ENCODE measurements at places on chromosomes 6 and 20. TPM values are rescaled to one million over a fixed set of nuclear protein-coding genes. Genes with fewer than 3 reads are reported as not detected.

Gene PHACTR3
- total RNA-seq = not detected

Gene ADGB
- not detected for total RNA-seq

Gene TMEM200A
- total RNA-seq = 3.6 TPM

Gene ADGRF5
- total RNA-seq = not detected

Gene PLA2G7
- total RNA-seq = not detected

Gene SULF2
- 3.3 TPM for total RNA-seq

Gene RAB44
- 0.07 TPM for total RNA-seq

Gene PTPRT
- not detected for total RNA-seq

Gene GLP1R
- total RNA-seq = not detected

Gene CTAGE9
- total RNA-seq = not detected

Gene GINM1
- total RNA-seq = 19.3 TPM

Gene SEMG1
- not detected for total RNA-seq

Gene CGA
- not detected for total RNA-seq

Gene PRDM1
- total RNA-seq = 28.9 TPM

Gene TOP1
- total RNA-seq = 56.2 TPM

Gene COL11A2
- 0.50 TPM for total RNA-seq

Gene TPBG
- total RNA-seq = not detected

Gene ADGRF1
- total RNA-seq = not detected

Gene SNRNP48
- total RNA-seq = 15.1 TPM

Gene XRN2
- 72.6 TPM for total RNA-seq

Gene JPH2
- total RNA-seq = 0.10 TPM

Gene PTCRA
- not detected for total RNA-seq

Gene GATA5
- total RNA-seq = not detected

Gene C20orf202
- total RNA-seq = not detected

Gene WFDC13
- not detected for total RNA-seq

Gene SIRPG
- 113 TPM for total RNA-seq

Gene MYBL2
- total RNA-seq = 64.7 TPM

Gene GGT7
- total RNA-seq = 12.0 TPM

Gene RNF39
- total RNA-seq = not detected

Data from activated naive CD4-positive, alpha-beta T cell treated with anti-CD3 and anti-CD28 coated beads, Interleukin-2, amount 10 ng/mL, durations not matched to agents 5 hours and 36 hours (primary cell).